Left cardiac atrium (tissue), 4 donors: ENCODE measurements at places on chromosomes 12 and 14. TPM values are rescaled to one million over a fixed set of nuclear protein-coding genes. Genes with fewer than 3 reads are reported as not detected.

Gene APOF
- total RNA-seq, result not detected

Gene RNF212B
- not detected for total RNA-seq

Gene TMPRSS12
- total RNA-seq, result not detected

Gene DEPDC4
- 0.53 TPM for total RNA-seq

Gene APOLD1
- total RNA-seq, result 36.0 TPM

Gene SERPINA1
- total RNA-seq, result 7.1 TPM

Gene BICDL1
- total RNA-seq, result 12.6 TPM

Gene ACVRL1
- total RNA-seq, result 65.2 TPM

Gene IL31
- not detected for total RNA-seq
